ENCODE measurements at places on chromosomes 3 and 15.
A peak's percentile ranks its signal among the peaks of the same experiment; 100 is the strongest.

DNA sequence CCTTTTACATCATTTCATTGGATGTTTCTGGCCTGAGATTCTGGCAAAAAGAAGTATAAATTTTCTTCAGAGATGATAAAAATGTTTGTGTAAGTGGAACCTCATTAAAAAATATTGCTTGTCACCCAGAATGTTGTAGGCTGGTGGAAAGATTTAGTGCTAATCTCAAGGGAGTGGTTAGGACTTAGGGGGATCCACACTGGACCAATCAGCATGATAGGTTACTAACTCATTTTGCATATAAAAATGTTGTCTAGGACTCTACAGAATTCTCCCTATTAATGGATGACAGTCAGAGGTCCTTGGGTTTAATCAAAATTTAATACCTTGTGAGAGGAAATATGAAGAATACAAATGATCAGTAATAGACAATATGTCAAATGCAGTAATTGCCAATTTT lies 108.6 kb upstream of the TNIK start:
- DNase-seq: no peak

DNA sequence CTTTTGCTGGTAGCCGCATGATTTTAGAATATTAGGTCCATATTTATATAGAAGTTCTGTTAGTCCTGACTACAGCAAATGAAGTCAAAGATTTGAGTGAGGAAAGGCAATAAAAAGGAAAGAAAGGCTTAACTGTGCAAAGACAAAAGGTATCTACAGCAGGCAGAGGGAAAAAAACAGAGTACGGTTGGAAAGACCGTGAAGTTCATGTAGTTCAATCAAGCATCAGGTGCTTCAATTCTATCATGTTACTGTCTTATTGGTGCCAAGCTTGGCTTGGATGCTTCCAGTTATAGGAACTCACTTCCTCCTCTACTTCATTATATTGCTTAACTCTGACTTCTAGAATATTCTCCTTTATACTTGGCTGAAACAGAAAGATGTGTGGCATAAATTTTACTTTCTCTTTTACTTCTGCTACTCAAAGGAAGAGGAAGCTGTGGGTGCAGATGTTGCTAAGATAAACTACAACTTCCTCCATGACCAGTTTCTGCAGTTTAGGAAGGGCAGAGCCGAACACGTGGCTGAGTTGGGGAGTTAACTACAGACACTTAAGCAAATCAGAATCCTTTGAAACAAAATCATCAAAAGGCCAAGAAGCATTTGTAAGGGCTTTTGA lies 72.6 kb upstream of the ZBED2 start:
- DNase-seq: peak; percentile 44

DNA sequence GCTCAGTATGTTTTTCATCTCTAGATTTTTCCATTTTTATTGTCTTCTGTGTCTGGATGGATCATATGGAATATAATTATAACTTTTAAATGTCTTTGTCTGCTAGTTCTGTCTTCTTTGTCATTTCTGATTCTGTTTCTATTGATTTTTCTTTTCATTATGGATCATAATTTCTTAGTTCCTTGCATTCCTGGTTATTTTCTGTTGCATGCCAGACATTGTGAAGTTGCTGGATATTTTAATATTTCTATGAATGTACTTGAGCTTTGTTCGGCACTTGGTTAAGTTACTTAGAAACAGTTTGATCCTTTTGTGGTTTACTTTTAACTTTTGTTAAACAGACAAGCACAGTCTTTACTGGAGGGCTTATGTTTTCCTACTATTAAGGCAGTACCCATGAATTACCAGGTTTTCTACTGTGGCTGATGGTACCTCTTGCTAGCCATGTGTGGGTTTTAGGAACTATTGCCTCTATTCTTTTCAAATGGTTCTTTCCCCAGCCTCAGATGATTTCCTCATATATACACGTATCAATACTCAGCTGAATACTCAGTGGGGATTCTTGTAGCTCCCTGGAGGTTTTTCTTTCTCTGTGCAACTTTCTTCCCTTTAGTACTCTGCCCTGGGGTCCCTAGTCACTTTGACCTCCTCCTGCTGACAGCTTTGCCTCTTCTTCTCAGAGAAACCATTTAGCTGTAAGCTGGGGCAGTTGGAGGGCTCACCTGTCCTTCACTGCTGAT lies 64.3 kb downstream of the RASA2 start:
- DNase-seq: no peak

GRCh38 chr3:189262746-189263145 lies 91.0 kb downstream of the TPRG1 start:
- DNase-seq: no peak

DNA sequence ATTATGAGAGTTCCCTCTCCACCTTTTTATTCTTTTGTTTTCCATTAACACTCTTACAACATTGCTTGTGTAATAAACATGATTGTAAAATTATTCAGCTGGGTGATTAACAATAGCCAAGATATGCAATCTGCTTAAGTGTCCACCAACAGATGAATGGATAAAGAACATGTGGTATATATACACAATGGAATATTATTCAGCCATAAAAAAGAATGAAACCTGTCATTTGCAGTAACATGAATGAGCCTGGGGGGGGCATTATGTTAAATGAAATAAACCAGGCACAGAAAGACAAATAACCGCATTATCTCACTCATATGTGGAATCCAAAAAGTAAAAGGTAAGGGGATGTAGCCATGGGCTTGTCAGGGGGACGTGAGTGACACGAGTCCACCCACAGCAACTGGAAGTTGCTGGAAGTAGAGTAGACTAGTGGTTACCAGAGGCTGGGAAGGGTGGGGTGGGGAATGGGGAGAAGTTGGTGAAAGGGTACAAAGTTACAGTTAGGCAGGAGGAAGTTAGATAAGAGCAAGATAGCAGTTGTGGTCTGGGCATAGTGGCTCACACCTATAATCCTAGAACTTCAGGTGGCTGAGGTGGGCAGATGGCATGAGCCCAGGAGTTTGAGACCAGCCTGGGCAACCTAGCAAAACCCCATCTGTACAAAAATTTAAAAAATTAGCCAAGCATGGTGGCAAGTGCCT lies 28.7 kb upstream of the CD47 start:
- DNase-seq: no peak
